ENCODE measurements at places on chromosomes 5 and 9.

GRCh38 chr5:176959051-176959450 is 47.5 kb downstream of the UIMC1 start:
- DNase-seq: no peak

DNA sequence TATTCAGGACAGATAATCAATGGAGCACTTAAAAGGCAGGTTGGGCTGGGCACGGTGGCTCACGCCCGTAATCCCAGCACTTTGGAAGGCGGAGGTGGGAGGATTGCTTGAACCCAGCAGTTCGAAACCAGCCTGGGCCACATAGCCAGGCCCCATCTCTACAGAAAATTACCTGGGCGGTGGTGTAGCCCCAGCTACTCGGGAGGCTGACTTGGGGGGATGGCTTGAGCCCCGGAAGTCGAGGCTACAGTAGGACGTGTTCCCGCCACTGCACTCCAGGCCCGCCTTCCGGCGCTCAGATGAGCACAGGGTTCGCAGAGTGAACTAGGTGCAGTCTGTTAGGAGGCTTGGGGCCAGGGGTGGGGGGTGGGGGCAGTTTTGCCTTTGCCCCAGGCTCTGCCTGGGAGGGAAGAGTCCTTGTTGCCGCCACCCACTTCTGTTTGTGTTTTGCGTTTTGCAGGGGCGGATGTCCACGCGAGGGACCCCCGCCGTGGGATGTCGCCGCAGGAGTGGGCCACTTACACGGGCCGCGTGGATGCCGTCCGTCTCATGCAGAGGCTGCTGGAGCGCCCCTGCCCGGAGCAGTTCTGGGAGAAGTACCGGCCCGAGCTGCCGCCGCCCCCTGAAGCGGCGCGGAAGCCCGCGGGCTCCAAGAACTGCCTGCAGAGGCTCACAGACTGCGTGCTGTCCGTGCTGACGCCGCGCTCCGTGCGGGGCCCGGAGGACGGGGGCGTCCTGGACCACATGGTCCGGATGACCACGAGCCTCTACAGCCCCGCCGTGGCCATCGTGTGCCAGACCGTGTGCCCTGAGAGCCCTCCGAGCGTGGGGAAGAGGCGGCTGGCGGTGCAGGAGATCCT is 85.2 kb downstream of the ANKRD33B start:
- no peak for DNase-seq

DNA sequence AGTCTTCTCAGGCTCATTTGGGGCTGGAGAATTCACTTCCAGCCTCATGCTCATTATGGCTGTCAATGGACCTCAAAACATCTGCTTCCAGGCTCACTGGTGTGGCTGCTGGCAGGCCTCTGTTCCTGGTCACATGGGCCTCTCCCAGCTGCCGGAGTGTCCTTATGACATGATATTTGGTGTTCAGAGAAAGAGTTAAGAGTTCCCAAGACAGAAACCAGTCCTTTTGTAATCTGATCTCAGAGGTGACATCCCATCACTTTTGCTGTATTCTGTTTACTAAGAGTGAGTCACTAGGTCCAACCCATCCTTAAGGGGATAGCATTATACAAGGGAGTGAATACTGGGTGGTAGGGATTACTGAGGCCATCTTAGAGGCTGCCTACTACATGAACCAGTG is 104.6 kb downstream of the CACNA1B start:
- DNase-seq: no peak

DNA sequence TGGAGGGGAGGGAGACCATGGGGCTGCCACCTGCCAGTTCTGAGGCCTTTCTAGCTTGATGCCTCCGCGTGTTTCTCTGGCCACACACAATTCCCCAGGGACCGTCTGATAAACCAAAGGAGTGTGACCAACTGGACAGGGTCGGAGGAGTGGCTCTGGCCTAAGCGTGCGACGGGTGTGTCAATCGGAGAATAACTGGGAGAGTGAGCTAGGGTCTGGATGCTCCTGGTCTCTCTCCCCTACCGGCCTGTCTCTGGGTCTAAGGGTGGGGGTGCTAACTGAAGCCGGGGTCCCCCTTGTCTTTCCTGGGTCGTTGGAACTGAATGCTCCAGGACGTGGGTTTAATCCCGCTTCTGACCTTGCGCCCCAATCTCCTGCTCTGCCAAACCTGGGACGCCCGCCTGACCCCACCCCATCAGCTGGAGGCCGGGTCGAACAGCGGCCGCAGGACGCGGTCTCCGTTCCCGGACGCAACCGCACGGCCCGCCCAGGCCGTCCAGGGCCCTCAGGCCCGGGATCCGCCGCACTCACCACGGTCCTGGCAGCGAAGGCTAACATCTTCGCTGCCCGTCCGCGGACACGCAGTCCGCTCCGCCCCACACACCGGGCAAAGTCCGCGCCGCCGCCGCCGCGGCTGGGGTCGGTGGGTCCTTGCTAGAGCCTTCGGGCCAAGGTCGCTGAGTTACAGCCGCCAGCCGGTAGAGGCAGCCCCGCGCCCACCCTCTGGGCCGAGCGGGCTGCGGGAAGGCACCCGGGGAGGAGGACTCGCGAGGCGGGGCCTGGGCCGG is 447 bp downstream of the CRAT start:
- no peak for DNase-seq
